ENCODE measurements at places on chromosomes 4 and X.

DNA sequence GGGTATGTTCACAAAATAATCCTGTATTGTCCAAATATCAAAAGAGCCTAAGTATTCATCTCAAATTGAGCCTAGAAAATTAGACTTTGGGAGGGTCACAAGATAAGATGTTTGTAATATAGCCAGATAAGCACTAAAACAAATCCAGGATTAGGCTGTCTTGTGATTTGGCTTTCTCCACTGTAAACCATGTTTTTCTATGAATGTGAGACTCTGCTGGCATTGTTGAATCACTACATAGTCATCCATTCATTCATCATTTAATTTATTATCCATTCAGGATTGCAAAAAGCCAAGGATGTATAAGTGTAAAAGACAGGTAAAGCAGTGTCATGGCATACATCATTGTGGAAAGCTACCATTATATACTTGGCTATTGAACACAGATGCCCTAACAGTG is 148.0 kb downstream of the GRID2 start:
- DNase-seq = no peak

- DNase-seq = peak; percentile 85
Measured at GRCh38 chrX:65034668-65035445, 58.6 kb upstream of the ZC4H2 start.

DNA sequence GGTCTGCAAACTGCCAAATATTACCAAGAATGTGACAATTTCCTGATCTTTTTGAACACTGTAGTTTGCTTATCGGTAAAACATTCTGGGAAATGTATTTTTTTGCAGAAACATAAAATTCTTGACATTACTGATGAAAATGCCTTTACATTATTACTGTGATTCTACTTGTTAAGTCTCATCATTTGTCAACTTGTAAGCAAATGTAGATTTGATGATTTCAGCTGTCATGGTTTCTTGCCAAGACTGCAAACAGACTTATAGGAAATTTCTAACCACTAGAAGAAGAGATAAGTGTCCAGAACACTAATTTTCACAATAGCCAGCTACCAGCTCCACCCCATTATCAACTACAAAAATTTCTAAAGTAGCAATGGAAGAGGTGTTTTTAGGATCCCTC is 560.4 kb downstream of the STPG2 start:
- DNase-seq = no peak

GRCh38 chr4:181962321-181962720 is 280.9 kb upstream of the TENM3 start:
- no peak for DNase-seq

- DNase-seq = no peak
Measured at GRCh38 chr4:137621056-137621455, 88.8 kb upstream of the PCDH18 start.
